ENCODE measurements at places on chromosomes 4 and X.

GRCh38 chr4:42458657-42459056 lies 61.4 kb downstream of the SHISA3 start:
- no peak for DNase-seq

GRCh38 chr4:48570646-48571220 lies 80.7 kb downstream of the ZAR1 start:
- DNase-seq, result no peak

- no peak for DNase-seq
Measured at GRCh38 chrX:37887347-37887746, 40.0 kb upstream of the DYNLT3 start.

DNA sequence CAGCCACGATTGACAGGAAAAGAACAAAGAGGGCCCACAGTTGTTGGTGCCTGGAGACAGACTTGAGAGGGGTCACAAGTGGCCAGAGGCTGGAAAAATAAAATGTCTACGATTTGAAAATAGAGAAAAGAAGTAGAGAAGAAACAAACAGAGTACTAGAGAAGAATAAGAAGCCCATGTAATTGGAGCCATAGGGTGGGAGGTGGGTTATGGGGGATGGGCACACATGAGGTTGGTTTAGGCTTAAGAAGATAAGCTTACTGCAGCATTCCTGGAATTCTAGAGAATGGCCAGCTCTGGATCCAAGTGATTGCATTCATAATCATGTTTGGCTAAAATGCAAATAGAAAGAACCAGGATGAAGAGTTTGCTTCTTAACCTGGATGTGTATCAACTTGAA lies 210.7 kb downstream of the MAML3 start:
- peak; percentile 51 for DNase-seq

DNA sequence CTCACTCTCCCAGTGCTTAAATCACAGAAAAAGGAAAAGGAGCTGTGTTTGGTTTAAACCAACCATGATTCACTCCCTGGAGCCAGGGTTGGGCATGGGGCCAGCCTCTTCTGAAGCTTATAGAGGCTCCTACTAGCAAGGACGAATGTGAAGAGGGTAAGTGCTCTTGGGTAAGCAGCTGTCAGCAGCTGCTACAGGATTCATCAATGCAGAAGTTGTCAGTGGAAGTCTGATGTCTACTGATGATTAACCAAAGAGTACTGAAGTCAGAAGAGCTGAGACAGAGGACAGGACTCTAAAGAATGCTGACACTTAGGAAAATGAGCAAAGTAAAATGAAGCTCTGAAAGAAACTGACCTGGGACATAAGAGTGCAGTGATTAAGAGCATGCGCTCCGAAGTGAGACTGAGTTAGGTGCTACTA lies 32.7 kb upstream of the JADE1 start:
- no peak for DNase-seq

DNA sequence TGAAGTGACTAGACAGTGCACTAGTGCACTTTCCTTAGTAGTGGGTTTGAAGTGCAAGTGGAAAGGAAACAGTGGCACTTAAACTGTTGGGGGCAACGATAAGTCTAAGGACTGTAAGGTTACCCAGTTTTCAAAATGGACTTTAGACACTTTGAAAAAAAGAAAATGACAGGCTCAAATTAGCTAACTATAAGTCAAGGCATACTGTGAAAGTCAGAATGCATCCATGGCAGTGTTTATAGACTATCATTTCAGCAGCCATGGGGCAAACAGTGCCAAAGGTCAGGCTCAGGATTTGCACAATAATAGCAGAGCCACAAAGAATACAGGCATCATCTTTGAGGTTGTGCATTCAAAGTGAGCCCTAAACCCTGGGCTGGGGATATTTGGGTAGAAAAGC lies 104.4 kb downstream of the CXCL13 start:
- no peak for DNase-seq

DNA sequence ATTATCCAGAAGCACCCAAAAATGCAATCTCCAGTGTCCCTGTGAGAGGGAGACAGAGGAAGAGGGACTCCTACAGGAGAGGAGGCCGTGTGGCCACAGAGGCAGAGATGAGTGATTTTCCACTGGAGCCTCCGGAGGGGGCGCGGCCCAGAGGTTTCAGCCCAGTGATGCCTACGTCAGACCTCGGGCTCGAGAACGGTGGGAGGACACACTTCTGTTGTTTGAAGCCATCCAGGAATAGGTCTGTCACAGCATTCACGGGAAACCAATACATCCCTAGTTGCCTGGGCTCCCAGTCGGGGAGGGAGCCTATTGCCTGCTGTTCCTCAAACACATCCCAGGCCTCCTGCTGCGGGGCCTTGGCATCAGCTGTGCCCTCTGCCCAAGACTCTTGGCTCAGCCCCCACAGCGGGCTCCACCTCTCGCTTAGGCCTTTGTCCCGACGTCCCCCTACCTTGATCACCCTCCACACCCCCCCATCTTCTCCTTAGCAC lies 39.2 kb upstream of the HMX1 start:
- DNase-seq, result peak; percentile 77

DNA sequence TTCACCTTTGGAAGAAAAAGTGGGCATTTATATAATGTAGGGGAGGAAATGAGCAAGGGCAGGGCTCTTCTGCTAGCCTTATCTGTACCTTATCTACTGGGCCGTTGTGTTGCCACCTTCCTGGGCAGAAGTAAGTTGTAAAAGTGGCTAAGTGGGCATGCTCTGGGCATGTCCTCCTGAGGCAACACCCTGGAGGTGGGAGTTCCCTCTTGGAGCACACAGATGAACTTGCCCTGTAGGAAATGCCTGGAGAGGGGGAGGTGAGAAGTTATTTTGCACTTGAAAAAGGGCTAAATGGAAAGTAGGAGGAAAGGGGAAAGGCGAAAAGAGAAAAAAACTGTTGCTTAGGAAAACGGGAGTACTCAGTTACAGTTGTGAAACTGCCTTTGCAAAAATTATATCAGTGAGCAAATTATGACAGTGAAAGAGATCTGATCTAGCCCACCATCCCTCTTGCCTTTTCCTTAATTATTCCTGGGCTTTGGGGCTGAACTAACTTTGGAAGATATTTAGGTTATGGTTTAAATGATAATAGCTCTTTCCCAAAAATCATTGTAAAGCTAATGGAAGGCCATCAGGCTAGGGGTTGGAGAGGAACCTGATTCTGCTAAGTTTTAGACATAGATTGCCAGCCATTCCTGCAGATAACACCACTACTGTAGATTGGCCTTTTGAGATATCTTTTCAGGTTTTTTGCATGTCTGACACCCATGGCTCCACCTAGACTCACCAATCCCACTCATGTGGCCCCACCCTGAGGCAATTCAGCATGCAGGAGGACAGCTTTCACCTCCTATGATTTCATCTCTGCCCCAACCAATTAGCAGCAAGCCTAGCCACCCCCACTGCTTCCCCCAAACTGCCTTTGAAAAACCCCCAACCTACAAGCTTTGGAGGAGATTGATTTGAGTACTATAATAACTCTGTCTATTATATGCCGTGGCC lies 20.5 kb upstream of the ZNF81 start:
- DNase-seq, result no peak

DNA sequence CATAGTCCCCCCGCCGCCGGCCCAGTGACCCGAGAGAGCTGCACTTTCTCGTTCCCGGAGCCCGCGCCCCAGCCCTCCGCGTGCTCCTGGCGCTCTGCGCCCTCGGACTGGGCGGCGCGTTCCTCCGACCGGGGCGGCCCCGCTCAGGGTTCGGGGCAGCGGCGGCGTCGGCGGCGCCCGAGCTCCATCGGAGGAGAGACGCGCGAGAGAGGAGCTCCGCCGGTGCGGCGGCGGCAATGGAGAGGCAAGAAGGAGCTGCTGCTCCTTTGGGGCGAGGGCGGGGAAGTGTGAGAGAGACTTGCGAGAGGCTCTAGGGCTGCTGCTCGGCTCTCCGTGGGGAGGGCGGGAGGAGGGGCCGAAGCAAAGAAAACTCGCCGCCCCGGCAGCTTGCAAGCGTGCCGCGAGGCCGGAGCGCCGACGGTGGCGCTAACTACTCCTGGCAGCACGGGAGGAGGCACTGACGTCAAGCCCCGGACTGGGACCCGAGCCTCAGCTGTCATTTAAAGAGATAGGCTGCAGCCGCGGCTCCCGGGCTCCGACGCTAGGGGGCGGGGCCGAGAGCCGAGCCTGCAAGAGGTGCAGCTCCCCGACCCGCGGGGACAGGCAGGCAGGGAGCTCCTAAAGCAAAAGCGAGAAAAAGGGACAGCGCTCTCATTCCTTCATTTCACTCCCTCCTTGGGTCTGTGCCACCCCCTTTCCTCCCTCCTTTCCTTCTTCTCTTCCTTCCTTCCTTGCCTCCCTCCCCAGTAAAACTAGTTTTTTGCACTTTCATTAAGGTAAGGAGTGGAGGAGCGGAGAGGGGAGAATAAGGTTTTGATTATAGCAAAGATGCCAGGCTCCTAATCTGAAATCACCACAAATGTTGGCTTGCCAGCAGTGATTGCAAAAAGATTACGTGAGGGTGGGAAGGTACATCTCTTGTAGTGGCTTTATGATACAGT lies at the start of gene KCTD8:
KCTD8 (minus strand) TSS at position 289 of the 941 bp plus-strand sequence.
- DNase-seq, result peak; percentile 96

GRCh38 chrX:139759637-139760036 lies 51.7 kb upstream of the MCF2 start:
- DNase-seq, result peak; percentile 9

DNA sequence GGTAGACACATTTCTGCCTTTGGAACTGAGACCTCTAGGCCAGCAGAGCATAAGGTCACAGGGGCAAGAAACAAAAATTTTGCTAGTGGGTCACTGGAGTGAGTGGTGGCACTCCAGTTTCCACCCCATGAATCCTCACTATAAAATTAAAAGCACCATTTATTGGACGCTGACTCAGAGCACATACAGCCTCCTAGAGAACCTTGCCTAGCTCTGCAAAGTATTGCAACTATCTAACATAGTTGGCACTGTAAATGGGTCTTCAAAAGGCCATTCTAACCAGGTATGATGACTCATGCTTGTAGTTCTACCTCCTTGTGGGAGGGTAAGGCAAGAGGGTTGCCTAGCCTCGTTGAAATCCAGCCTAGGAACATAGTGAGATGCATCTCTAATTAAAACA lies 25.1 kb downstream of the RRAGB start:
- DNase-seq, result no peak

- peak; percentile 69 for DNase-seq
Measured at GRCh38 chrX:47384502-47384901, 14.1 kb downstream of the ZNF157 start.

- peak; percentile 24 for DNase-seq
Measured at GRCh38 chrX:15761564-15762191, 23.6 kb downstream of the CA5B start.

GRCh38 chr4:89270792-89271191 lies 36.8 kb downstream of the GPRIN3 start:
- no peak for DNase-seq

GRCh38 chr4:2842687-2843262 lies 869 bp upstream of the ADD1 start:
- no peak for DNase-seq

DNA sequence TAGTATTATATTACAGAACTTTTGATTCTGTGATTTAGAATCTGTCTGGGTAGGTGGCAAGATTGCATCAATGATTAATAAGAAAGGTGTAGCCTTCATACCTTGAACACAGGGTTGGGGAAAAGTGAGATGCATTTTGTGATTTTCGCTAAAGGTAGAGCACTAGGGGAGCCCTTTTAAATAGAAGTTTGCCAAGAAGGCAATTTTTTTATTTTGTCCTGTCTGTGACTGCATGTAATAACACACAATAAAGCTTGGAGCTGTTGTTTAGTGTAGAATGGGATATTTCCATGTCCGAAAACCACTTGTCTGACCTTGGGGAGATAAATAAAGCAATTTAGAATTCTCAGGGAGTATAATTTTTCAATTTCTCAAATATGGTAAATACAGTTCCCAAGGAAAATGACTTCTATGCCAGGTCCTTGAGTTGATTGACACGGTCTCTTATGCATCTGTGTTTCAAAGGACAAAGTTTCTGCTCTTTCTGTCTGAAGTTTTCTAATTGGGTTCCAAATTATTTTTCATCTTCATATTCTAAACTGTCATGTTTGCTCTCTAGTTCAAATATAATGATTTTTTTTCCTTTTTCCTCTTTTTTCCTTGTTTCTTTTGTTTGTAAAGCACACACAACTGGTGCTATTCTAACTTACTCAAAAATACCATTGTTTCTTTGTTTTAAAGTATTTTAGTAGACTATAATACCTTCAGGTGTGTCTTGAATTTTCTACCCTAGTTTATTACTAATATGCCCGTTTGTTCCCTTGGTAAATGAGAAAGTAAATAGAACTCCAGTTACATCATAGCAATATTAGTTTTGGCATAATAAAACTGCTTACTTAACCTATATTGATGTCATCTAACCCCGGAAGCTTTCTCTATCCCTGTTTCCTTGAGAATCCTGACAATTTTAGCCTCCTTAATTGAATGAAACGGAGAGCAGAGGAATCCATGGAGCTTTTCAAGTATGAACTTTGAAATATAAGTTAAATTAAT lies 87.8 kb upstream of the BMPR1B start:
- no peak for DNase-seq

- no peak for DNase-seq
Measured at GRCh38 chr4:79212311-79212710, 113.5 kb downstream of the NAA11 start.

DNA sequence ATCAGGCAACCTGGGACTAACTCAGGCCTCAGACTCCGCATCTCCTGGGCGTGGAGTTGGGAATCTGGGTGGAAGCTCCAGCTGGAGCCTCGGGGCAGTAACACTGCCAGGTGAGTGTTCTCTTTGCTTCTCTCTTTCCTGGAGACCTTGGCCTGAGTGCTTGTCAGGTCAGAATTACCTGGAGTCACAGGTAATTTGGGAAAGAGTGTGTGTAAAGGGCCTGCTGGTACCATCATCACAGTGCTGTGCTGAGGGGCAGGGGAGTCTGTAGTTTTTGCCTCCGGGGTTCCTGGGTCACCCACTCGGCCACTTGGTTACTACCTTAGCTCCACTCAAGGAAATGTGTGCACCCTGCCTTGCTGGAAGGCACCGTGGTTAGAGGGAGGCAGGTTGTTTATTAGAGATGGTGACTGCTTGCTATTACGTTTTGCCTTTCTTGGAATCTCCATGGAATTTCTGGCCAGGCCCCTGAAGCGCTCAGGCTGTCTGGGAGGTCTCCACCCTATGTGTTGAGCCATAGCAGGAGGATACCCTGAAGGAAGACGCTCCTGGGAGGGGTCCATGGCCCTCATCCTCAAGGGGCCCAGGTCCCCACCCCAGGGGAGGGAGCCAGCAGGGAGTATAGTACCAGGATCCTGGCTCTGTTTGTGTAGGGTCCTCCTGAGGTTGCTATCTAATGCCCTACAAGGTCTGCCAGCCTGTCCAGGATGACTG lies 2.9 kb downstream of the GPR78 start:
- no peak for DNase-seq

- no peak for DNase-seq
Measured at GRCh38 chrX:123049071-123049625, 134.9 kb upstream of the GRIA3 start.

Measured in WERI-Rb-1 (cell line).